HT1080 (cell line): ENCODE measurements at places on chromosomes 5 and 9.
A peak's percentile ranks its signal among the peaks of the same experiment; 100 is the strongest.

DNA sequence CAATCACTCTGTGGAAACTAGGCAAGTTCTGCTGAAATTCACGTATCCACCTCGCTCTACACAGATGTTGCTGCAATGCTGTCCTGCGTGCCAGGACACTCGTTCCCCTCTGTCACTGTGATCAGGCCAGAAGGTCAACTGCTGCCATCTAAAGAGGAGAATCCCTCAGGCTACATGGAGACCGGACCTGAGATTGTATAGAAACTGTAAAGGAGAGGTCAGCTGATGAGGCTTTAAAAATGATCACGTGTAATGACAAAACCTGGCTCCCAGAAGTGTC is 80.1 kb downstream of the PRRT1B start:
- no peak for DNase-seq

- DNase-seq, result peak; percentile 36
These were observed 7.9 kb upstream of the ESM1 start for GRCh38 chr5:54993318-54993717.

- DNase-seq, result no peak
These were observed 120.2 kb upstream of the TRIM32 start for GRCh38 chr9:116566677-116567488.

DNA sequence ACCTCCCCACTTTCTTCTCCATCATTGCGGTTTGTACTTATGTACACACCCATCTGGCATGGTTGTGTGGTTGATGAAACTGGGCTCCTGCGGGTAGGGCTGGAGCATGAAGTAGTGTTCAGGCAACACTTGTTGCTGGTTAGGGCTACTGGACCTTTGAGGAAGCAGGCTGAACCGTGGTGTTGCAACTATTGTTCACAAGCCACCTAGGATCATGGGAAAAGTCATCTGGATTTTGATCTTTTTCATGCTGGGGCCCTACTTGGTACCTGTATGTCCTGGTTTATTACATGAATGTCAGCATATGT is 40.1 kb upstream of the TIFAB start:
- DNase-seq, result no peak

GRCh38 chr9:38019731-38020130 is 49.3 kb downstream of the SHB start:
- no peak for DNase-seq

DNA sequence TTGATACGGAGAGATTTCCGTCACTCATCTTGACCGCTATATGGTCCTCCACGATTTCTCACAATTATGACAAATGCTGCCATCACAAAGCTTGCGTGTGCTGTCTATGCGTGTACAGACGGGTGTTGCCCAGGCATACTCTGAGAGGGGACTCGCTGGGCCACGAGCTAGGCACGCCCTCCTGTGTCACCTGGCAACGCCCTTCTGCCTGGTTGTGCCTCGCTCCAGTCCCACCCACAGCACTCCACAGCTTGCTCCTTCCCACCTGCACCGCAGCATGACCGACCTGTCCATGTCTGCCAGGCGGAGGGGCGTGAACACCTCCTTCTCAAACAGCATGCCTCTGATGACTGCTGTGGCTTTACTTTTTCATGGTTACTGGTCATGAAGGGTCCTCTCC is 55.6 kb downstream of the CAMSAP1 start:
- no peak for DNase-seq

- no peak for DNase-seq
These were observed 220.1 kb downstream of the MEF2C start for GRCh38 chr5:88662846-88663245.

DNA sequence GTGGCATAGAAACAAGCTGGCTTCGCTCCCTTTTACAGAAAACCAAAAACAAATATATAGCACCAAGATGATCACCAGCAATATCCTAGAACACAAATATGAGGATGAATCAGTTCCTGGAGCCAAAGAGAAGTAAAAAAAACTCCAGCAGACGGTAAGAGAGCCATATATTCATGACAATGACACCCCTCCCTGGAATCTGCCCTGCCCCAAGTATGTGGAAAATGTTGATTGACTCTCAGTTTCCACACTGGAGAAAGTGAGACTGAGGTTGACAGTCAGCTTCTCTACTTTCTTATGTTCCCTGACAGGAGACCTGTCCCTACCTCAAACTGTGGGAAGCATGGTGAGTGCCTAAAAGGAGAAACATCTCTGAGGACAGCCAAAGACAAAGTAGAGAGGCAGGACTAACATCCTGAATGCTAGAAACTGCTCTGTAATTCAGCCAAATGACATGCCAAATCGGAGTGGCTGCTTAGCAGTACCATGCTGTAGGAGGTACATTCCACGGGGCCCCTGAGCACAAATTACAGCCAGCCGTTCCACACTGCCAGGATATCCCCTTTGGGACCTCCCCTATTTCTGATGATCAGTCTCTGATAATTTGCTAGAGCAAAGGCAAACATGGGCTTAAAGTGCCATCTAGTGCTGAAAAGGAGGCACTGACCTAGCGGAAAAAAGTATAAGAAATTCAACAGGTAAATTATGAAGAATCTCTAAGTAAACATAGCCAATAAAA is 424.0 kb upstream of the RGMB start:
- peak; percentile 80 for DNase-seq

- no peak for DNase-seq
These were observed 165.7 kb downstream of the TRPM6 start for GRCh38 chr9:74721696-74722660.

- peak; percentile 34 for DNase-seq
These were observed 351.2 kb upstream of the C9orf72 start for GRCh38 chr9:27924502-27924901.

DNA sequence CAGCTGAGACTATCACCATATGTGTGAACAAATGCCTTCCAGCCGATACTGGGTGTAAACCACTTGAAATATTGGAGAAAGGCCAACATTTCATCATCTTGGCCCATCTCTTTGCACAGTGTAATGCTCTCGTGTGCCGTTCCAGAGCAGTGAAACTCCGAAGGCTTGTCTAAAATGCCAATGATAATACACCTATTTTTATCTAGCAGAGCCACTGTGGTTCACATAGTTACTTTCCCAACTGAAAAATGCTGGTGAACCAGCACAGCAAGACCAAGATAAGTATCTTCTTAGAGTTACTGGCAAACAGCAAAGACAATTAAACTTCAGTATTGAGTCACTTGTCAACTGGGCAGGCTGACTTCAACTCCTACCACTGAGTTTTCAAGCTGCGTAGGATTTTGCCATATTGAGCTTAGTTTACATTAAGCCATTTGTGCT is 379.9 kb upstream of the ACTBL2 start:
- no peak for DNase-seq

DNA sequence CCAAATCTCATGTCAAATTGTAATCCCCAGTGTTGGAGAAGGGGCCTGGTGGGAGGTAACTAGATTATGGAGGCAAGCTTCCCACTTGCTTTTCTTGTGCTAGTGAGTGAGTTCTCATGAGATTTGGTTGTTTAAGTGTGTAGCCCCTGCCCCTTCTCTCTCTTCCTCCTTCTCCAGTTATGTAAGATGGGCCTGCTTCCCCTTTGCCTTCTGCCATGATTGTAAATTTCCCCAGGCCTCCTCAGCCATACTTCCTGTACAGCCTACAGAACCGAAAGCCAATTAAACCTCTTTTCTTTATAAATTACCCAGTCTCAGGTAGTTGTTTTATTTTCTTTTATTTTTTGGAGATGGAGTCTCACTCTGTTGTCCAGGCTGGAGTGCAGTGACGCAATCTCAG is 18.2 kb upstream of the TXNDC8 start:
- DNase-seq, result no peak

DNA sequence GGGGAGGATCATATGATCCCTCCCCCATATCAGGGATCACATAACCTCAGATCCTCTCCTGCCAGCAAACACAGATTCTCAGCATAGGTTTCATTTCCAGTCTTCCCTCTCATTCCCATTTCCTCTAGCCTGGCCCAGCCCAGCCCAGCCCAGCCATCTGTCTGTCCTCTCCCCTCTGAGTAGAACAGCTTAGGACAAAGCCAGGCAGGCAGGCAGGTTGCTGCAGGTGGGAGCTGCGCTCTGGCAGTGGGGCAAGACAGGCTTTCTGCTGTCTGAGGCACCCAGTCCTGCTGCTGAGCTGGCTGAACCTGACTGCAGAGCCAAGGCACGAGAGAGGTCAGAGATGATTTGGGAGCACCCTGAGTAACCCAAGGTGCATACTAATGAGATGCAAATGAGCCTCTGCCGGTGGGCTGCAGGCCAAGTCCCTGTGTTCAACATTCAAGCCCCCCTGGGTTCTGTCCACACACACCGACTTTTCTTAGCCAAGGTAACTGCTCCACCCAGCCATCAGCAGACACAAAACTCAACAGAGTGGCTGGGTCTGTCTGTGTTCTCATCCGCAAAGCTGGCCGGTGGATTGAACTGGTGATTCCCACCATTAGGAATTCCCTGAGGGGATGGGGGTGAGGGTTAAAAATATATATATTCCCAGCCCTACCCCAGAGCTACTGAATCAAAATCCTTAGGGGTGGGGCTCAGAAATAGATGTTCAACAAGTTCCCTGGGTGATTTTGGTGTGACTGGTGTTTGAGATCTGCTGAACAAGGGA is 9.1 kb downstream of the FAT2 start:
- DNase-seq, result no peak

DNA sequence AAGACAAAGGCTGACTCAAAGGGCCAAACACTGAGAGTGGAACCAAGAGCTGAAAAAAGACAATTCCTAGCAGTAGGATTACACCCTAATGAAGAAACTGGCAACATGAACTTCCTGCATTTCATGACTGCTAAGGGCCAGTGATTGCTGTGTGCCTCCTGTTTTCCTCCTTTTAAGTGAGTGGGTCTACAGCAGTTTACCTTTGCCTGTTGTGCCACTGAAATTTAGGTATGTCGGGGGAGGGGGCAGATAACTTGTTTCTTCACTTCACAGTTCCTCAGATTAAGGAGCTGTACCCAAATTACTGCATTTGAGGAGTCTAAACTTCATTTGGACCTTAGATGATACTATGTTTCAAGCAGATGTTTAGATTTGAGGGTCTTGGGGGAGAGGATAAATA is 191.7 kb downstream of the MCTP1 start:
- DNase-seq, result no peak

DNA sequence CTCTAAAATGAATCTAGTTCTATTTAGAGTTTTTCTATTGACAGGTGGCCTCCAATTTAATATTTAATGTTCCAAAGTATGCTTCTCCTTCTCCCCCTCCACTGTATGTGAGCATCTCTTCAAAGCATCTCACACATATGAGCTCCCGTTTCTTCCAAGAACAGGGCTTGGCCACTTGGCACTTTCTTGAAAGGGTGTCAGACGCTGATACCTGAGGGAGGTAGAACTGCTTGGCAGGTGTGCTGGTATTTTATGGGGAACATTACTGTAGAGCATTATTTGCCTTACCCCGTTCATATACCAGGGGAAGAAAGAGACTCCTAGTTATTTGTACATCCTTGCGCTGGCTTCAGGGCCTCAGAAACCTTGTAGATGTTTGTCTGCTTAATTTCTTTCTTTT is 1.9 kb downstream of the RCL1 start:
- DNase-seq, result no peak

DNA sequence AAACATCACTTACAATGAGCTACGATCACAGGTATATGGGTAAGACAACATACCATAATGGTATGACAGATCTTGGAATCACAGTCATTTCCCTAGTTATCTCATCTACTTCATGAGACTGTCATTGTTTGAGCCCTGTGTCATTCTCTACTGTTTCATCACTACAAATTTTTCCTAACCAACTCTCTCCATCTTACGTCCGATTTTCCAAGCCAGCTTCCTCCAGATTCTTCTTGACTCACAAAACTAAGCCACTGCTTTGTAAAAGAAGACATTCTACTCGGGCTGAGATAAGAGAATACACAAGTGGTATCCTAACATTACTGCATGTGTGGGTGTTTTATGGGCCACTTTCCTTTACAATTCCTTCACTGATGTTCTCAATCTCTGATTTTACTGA is 49.6 kb downstream of the SERINC5 start:
- peak; percentile 47 for DNase-seq

- DNase-seq, result no peak
These were observed 10.9 kb upstream of the SLC25A51 start for GRCh38 chr9:37914701-37915358.

- no peak for DNase-seq
These were observed 44.5 kb downstream of the TRIO start for GRCh38 chr5:14187660-14188059.

GRCh38 chr5:140111859-140112551 is 1.9 kb upstream of the PURA start:
- DNase-seq, result no peak

- DNase-seq, result no peak
These were observed at the start of gene HK3 for GRCh38 chr5:176899296-176899891. Gene HK3, minus strand, starts transcription at chr5:176899346. Its CDS starts 3,187 bp downstream, at chr5:176896159.

DNA sequence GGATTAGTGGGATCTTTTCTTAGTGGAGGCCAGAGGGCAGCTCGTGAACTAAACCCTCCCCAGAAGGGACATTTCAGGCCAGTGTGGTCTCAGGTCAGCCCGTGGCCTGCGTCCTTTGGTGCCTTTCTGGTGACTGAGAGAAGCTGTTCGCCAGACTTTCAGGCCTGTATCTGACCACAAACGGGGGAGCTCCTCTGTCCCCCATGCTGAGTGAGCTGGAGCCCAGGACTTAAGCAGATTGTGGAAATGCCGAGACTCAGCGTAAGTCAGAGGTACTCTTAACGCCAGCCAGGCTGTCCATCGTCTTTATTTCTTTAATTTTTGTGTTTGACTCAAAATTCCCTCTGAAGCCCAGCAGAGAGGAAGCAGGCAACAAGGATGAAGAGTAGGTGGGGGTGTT is 54.8 kb upstream of the NCS1 start:
- no peak for DNase-seq

- DNase-seq, result peak; percentile 79
These were observed 11.8 kb downstream of the OTULIN start for GRCh38 chr5:14676320-14676719.

- no peak for DNase-seq
These were observed 278.0 kb upstream of the SMC2 start for GRCh38 chr9:103816146-103816545.

- DNase-seq, result no peak
These were observed 190.3 kb downstream of the TLE1 start for GRCh38 chr9:81499021-81499454.

GRCh38 chr5:34031117-34031516 is 11.9 kb downstream of the C1QTNF3 start:
- DNase-seq, result no peak

DNA sequence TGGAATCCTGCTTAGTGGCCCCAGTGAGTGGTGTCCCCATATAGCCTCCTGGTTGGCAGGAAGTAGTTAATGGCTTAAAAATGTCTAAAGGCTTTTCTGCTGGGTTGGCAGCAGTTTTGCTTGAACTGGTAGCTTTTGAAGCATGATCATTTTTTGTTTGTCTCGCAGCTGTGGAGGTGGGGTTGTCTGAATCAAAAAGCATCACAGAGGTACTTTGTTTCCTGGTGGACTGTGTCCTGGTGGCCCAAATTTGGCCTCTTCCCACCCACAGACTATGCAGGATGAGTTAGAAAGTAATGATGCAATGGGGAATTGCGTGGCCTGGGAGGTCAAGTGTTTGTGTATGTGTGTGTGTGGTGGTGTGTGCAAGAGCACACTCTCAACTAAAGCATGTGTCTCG is 322.7 kb downstream of the ARHGEF28 start:
- DNase-seq, result peak; percentile 18

DNA sequence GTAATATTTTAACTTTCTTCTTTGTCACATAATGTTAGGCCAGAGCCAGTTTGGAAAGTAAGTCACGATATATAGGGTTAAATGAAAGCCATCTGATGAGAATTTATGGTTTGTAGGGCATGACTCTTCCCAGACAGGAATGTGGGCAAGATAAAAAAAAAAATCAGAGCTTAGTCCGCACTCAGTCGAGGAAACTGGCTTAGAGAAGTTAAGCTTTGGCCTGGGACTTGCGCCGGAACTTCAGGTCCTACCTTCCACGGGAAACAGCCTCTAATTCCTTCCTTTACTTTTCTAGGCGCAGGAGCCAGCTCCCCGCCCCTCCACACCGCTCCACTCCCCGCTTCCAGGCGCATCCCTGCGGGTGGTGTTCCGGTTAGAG is 475 bp downstream of the DDX31 start:
- no peak for DNase-seq
